ENCODE measurements at places on chromosomes 4 and X.

- DNase-seq = no peak
Measured at GRCh38 chrX:128619490-128619889, 567.3 kb upstream of the ACTRT1 start.

DNA sequence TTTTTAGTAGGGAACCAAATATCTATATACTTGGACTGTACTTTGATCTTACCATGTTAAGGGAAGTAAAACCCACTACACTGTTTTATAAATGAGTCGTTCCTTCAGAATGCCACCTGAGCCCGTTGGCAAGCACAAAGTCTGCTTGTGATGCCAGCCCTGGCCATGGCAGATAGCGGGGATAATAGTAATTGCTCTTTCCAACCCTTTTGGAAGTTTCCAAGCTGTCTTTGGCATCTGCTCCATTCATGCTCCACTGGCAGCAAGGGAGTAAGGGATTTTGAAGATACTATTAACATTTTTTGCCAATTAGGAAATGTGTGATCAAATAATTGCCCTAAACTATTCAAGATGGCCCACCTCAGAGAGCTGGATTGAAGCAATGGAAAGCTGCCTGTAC, 689.2 kb upstream of the SLIT2 start:
- DNase-seq = peak; percentile 49

- no peak for DNase-seq
Measured at GRCh38 chr4:183478123-183478522, 26.7 kb upstream of the ING2 start.

DNA sequence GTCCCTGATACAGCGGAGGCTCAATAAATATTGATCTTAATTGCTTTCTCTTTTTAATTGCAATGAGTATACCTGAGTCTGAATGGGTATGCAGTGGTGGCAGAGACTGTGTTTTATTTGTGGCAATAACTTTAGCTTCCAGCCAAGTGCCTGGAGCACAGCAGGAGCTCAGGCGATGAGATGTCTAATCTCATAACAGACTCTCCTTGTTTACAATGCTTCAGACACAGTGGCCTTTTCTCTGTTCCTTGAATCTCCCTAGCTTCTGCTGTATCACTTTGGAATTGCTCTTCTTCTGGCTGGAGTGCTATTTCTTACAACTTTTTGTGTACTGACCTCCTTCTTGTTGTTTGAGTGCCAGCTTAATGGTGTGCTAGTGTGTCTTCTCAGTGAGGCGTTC, 91.5 kb upstream of the UNC5C start:
- no peak for DNase-seq

- DNase-seq = no peak
Measured at GRCh38 chr4:174457468-174457867, 64.8 kb downstream of the HPGD start.

DNA sequence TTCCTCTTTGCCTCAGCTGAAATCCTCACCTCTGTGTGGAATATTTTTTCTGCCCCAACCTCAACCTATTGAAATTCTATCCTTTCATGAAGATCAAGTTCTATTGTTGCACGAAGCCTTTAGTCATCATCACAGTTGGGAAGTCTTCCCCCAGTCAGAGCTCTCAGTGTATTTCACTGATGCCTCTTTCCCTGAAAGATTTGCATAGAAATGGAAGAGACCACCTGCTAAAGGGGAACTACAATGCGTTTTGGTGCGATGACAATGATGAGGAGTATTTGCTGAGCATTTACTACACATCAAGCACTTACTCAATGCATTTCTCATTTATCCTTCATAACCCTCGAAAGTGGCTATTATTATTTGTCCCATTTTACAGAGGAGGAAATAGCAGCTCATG, 151.2 kb upstream of the KLF3 start:
- DNase-seq = no peak

GRCh38 chr4:140705625-140706275, 50.4 kb downstream of the TBC1D9 start:
- DNase-seq = no peak

GRCh38 chrX:18441780-18442367, 16.5 kb downstream of the CDKL5 start:
- no peak for DNase-seq

- no peak for DNase-seq
Measured at GRCh38 chr4:174023641-174024040, 259.8 kb downstream of the FBXO8 start.

- peak; percentile 86 for DNase-seq
Measured at GRCh38 chr4:47278631-47279030, 184.9 kb downstream of the COMMD8 start.

DNA sequence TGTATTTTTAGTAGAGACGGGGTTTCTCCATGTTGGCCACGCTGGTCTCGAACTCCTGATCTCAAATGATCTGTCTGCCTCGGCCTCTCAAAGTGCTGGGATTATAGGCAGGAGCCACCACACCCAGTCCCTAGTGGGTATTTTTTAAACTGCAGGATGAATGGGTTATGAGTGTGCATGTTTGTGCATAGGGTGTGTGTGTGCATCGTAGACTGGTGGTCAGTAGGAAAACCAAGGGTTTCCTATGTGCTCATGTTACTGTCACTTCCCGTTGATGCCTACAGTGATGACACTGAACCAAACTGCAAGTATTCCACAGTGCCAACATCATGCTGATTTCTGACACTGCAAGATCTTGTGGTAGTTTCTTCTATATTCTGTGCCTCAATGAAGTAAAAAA, 41.1 kb downstream of the DDIT4L start:
- no peak for DNase-seq

- no peak for DNase-seq
Measured at GRCh38 chr4:95289028-95289634, 259.6 kb downstream of the UNC5C start.

GRCh38 chr4:87071401-87071800, 136.6 kb downstream of the AFF1 start:
- peak; percentile 14 for DNase-seq

- DNase-seq = no peak
Measured at GRCh38 chr4:176464748-176465147, 145.0 kb downstream of the SPCS3 start.

- no peak for DNase-seq
Measured at GRCh38 chrX:15128861-15129260, 141.0 kb downstream of the ASB9 start.

DNA sequence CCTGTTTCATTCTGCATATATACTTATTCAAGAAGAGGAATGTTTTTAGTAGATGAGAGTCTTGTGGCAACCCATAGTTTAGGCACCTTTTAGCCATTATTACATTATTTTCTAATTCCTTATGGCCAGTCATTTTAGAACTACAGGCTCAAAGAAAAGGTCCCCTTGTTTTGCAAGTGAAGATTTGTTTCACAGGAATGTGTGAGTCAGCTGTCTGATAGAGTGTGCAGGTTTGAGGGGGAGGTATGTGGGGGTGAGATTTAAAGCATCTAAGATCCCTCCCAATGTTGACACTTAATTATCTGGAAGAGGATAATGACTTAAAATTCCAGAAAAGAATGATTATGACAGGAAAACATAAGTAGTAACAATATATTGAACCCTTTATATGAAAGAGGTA, 495.6 kb downstream of the KCNIP4 start:
- DNase-seq = no peak

- no peak for DNase-seq
Measured at GRCh38 chr4:19774690-19775256, 476.9 kb upstream of the SLIT2 start.

- no peak for DNase-seq
Measured at GRCh38 chrX:118755633-118756032, 28.2 kb downstream of the IL13RA1 start.

- DNase-seq = no peak
Measured at GRCh38 chr4:143653031-143653430, 47.4 kb downstream of the FREM3 start.

- no peak for DNase-seq
Measured at GRCh38 chrX:84219551-84219950, 31.6 kb upstream of the RPS6KA6 start.

- no peak for DNase-seq
Measured at GRCh38 chrX:110691446-110691845, 104.2 kb downstream of the CHRDL1 start.

- no peak for DNase-seq
Measured at GRCh38 chr4:70674731-70675130, 8.4 kb upstream of the JCHAIN start.

GRCh38 chr4:52862639-52863161, 583 bp downstream of the RASL11B start:
- DNase-seq = no peak

- no peak for DNase-seq
Measured at GRCh38 chr4:102139132-102139573, 206.1 kb downstream of the SLC39A8 start.

DNA sequence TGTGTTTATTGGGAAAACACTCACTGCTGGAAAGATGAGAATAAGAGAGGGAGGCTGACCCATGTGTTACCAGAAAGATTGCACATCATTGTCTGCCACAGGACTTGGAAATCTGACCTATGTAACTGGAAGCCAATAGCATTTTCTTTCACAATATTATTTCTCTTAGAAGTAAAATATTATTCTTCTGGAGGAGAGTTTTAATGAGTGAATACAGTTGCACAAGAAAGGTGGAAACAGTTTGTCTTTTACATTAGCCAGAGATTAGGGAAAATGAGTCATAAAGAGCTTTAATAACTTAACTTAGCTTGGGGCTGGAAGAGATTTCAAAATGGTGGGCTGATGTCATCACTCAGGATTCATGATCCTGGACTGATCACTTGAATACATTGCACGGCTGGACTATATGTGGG, 31.5 kb upstream of the LNX1 start:
- no peak for DNase-seq

DNA sequence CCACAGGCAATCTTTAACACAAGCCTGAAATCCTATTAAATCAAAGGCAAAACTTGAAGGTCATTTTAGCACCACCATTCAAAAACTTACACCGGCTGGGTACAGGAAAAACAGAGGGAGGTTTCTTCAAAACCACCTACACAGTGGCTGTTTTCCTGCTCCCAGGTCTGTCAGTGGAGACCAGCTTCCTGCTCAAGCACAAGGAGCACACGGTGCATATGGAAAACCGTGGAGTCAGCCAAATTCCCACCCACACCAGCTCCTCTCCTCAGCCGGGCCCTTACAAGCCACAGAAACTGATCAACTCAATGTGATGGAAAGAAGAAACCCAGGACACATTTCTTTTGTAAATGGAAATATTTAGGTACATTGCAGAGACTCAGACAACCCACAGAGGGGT, 14.3 kb upstream of the FAM241A start:
- DNase-seq = no peak

DNA sequence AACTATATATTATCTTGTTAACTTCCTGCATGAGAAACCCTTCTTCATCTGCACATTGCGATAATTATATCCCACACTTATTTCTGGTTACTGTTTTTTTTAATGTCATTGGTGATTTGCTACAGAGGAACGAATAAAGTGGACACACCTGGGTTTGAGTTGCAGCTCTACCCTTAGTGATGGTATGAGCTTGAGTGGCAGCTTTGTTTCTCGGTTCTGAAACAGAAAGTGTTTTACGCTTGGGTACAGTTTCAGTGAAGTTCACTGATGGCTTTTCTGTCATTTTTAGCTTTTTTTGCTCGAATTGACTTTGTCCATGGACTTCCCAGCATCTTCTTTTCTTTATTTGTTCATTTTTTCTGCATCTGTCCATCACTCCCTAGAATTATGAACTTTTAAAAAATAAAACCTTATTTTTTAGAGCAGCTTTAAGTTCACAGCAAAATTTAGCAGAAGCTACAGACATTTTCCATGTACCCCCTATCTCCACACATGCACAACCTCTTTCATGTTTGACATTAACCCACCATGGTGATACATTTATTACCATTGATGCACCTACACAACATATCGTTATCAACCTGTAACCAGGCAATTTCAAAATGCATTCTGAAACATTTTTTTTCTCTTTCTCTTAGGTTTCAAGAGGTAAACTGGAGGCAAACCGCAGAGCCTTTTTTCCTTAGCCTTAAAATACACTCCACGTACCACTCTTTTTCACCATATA, 1041.6 kb upstream of the PRKX start:
- no peak for DNase-seq

GRCh38 chr4:174177536-174177935, 105.9 kb downstream of the FBXO8 start:
- DNase-seq = no peak
